Uterus (tissue), 4 donors: ENCODE measurements at places on chromosomes 4 and X. TPM values are rescaled to one million over a fixed set of nuclear protein-coding genes. Genes with fewer than 3 reads are reported as not detected.

DNA sequence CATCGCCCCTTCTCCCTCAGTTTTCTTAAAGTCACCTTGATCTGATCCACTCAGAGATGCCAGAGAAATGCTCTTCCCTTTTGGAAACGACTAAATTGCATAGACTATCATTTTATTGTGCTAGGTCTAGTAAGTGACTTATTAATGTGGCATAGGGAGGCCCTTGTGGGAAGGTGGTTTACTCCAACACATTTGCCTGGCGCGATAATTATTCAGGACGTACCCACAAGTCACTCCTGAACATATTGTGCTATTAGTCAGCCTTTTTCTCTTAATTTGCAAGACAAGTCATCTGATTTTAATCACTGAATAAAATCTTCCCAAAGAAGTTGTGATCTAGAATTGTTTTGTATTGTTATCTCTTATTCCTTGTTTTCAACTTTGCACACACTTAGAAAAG, 7.6 kb downstream of the ENPEP start:
- no peaks in the 10 kb centered on the region for H3K36me3 ChIP-seq
- H3K27me3 ChIP-seq = no peaks in the 10 kb centered on the region
- no peak for DNase-seq
- no peak overlapping the region for H3K4me3 ChIP-seq

Gene TXK
- total RNA-seq = not detected

DNA sequence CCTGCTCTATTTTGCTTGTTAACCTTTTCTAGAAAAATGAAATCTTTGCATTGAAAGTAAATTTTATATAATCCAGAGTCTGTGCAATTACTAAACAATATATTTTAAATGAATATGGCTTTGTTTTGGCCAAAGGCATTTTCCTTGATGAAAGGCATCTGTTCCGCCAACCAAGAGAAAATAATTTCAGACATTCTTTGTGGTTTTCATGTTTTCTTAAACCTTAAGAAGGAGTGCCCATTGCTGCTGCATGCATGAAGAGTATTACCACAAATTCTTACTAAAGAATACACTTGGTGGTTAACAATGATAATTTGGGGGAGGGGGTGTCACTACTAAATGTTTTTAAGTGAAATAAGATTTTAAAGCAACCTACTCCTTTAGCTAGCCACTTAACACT, 2.7 kb upstream of the PDGFC start:
- H3K4me1 ChIP-seq = no peaks in the 10 kb centered on the region
- no peak overlapping the region for H3K4me3 ChIP-seq
- no peaks in the 10 kb centered on the region for H3K36me3 ChIP-seq
- H3K27me3 ChIP-seq = no peaks in the 10 kb centered on the region
- no peak overlapping the region for H3K27ac ChIP-seq

- H3K27me3 ChIP-seq = no peaks in the 10 kb centered on the region
- DNase-seq = peak; percentile 54
- no peaks in the 10 kb centered on the region for H3K36me3 ChIP-seq
- H3K4me1 ChIP-seq = no peaks in the 10 kb centered on the region
Observed at GRCh38 chr4:112704991-112705845, 68.3 kb downstream of the LARP7 start.

DNA sequence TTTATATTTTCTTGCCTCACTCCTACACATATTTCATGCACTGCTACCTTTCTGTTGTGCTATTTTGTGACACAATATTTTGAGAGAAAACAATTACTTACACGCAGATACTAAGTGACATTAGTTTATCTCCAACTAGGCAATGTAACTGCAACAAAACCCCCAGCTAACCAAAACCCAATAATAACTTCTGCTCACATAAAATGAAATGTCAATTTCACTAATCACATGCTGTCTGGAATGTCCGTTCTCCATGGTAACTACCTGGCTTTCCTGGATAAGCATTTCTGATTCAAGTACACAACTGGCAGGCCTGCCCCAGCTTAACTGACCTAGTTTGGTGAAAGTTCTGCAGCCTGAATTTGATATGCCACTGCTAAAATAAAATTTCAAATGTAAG, 313.5 kb downstream of the TMA16 start:
- H3K36me3 ChIP-seq = no peaks in the 10 kb centered on the region
- H3K4me1 ChIP-seq = no peaks in the 10 kb centered on the region
- H3K4me3 ChIP-seq = no peak overlapping the region
- H3K27me3 ChIP-seq = no peaks in the 10 kb centered on the region
- no peak for DNase-seq

Gene PPP2R2C
- total RNA-seq = 2.9 TPM

DNA sequence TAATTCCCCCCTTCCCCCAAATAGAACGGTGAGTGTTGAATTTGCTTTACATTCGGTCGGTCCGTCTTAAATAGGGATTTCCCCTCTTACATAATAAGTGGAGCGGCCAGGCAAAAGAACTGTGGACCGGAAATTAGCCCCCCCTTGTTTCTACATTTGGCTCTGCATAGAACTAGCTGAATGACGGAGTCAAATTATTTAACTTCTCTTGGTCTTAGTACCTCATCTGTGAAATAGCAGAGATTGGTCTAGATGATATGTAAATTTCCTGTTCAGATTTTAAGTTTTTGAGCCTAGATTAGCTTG, 1.3 kb downstream of the SPATA18 start:
- H3K27ac ChIP-seq = no peak overlapping the region
- no peaks in the 10 kb centered on the region for H3K36me3 ChIP-seq
- H3K27me3 ChIP-seq = no peaks in the 10 kb centered on the region
- H3K4me3 ChIP-seq = no peak overlapping the region

Gene MAGEC3
- not detected for total RNA-seq

GRCh38 chrX:14010566-14010965, 19.1 kb downstream of the GEMIN8 start:
- H3K4me1 ChIP-seq = no peaks in the 10 kb centered on the region
- H3K4me3 ChIP-seq = no peak overlapping the region
- H3K36me3 ChIP-seq = no peaks in the 10 kb centered on the region

DNA sequence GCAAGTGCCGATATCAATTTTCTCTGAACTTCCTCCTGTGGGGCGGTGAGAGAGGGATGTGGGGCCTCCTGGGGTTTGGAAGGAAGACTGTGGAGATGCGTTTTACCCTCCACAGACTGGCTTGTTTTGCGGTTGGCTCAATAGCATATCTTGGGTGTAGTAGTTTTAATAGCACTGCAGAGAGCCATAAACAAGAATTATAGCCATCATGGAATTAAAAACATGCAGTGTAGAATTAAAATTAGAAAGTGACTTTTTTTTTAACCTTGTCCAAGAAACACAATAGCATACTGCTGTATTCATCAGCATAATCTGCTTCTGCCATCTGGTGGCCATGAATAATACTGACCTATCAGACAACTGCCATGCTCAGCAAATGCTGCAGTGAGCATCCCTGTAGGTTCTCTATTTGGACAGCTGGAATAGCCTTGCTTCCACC, 47.3 kb upstream of the SCML1 start:
- peak; percentile 76 for DNase-seq
- no peaks in the 10 kb centered on the region for H3K4me1 ChIP-seq
- H3K4me3 ChIP-seq = no peak overlapping the region
- no peaks in the 10 kb centered on the region for H3K27me3 ChIP-seq
- no peaks in the 10 kb centered on the region for H3K36me3 ChIP-seq
